ENCODE measurements at places on chromosomes 12 and 14.

- DNase-seq = no peak
These were observed 1.8 kb upstream of the BHLHE41 start for GRCh38 chr12:26126340-26127284.

DNA sequence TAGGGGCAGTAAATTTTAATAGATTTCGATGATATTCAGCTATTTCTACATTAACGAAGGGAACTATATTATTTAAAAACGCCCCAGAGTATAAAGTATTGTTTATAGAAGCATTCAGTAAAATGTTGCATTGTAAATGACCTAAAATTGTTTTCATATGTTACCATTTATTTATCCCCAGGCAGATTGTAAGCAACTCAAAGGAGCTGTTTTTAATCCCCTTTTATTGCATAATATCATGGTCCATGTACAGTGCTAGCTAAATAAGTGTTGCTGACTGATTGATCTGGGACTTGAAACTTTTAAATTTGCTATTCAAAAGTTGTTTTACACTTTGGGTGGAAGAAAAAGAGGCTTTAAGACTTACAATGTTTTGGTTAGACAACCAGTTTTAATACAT, 199.0 kb upstream of the SLC38A2 start:
- DNase-seq = no peak

DNA sequence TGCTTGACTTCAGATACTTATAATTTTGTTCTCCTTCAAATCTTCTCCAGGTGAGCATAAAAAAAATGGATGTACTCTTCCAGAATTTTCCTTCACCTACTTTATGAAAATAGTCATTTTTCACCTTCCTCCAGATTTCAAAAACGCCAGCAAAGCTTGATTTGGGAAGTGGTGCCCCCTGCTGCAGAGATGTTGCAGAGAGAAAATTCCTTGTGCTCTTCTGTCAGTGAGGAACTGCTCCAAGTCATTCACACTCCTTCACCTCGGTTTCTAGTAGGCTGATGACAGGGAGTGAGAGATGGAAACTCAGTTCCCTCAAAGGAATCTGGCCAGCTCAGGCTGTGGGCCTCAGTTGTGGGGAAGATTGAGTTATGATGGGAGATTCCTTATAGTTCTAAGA, 24.2 kb upstream of the RNASE3 start:
- no peak for DNase-seq

DNA sequence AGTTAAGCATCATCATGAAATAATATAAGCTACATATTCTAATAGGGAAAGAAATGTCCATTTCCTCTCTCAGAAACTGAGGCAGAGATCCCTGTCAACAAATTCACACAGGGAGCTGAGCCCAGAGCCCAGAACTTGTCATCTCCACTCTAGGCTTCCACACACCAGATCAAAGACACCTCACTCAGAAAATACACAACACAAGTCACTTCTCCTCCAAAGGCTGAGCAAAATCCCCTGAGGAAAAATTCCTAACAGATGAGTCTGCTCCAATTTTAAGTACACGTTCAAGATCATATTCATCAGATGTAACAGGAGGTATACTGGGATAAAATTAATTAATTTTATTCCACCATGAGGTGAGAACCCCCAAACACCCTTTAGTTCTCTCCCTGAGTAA, 227.3 kb downstream of the DPF3 start:
- no peak for DNase-seq

DNA sequence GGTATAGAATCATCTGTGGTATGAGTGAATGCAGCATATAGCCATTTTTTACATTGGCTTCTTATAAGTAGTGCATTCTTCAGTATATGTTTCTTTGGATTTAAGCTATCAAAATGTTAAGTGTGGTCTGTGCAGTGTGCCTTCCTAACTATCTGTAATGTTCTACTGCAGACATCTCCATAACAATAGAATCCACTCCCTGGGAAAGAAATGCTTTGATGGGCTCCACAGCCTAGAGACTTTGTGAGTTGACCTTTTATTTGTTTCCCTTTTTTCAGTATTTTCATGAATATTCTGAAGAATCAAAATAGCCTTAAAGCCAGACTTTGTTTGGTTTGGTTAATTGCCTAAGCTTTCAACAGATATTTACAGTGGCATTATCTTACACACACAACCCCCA, 107.2 kb downstream of the ZFC3H1 start:
- DNase-seq = no peak
